Activated T-helper 1 cell treated with anti-CD3 and anti-CD28 coated beads, Interleukin-12 subunit alpha, Interleukin-12 subunit beta, Interleukin-2, Interleukin-4 antibody, amounts not matched to agents 30 ng/mL and 10 ng/mL and 1 ng/mL, durations not matched to agents 14 hours and 24 hours and 36 hours (primary cell): ENCODE measurements at places on chromosomes 12 and 14. TPM values are rescaled to one million over a fixed set of nuclear protein-coding genes. Genes with fewer than 3 reads are reported as not detected.

- no peaks in the 10 kb centered on the region for H3K4me1 ChIP-seq
- no peak overlapping the region for H3K27ac ChIP-seq
- no peaks in the 10 kb centered on the region for H3K36me3 ChIP-seq
- DNase-seq: no peak
- no peaks in the 10 kb centered on the region for H3K27me3 ChIP-seq
- H3K4me3 ChIP-seq: no peak overlapping the region
Observed at GRCh38 chr12:91887957-91888356, 257.7 kb downstream of the BTG1 start.

DNA sequence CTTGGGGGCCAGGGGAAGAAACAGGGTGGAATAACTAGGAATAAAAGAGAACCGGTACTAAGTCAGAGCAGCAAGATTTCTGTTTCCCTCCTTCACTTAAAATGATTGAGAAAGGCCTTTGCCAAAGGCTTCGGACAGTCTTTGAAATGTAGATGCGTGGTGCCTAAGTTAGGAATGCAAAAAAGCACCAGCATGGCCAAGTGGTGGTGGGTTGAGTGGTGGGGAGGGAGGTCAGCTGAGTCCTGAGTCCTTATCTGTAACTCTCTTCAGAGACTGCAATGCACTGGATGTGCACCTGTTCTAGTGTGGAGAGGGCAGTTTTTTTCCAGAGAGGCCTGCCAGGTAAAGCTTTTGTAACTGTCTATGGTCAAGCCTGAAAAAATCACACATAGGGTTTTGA lies 919.9 kb downstream of the FSCB start:
- no peaks in the 10 kb centered on the region for H3K27me3 ChIP-seq
- DNase-seq: no peak
- H3K27ac ChIP-seq: no peak overlapping the region
- H3K4me1 ChIP-seq: no peaks in the 10 kb centered on the region
- no peaks in the 10 kb centered on the region for H3K36me3 ChIP-seq

LTBP2 gene
- 0.05 and 0.24 TPM in 2 replicates for total RNA-seq

- DNase-seq: no peak
- no peak overlapping the region for H3K4me3 ChIP-seq
- peaks cover 12% of the 10 kb centered on the region for H3K36me3 ChIP-seq
- no peaks in the 10 kb centered on the region for H3K27me3 ChIP-seq
- no peak overlapping the region for H3K27ac ChIP-seq
Observed at GRCh38 chr12:14779834-14780233, 23.4 kb downstream of the WBP11 start.

BIN2 gene
- 40.9 and 43.3 TPM in 2 replicates for total RNA-seq
